ENCODE measurements at places on chromosomes 12 and 14.

DNA sequence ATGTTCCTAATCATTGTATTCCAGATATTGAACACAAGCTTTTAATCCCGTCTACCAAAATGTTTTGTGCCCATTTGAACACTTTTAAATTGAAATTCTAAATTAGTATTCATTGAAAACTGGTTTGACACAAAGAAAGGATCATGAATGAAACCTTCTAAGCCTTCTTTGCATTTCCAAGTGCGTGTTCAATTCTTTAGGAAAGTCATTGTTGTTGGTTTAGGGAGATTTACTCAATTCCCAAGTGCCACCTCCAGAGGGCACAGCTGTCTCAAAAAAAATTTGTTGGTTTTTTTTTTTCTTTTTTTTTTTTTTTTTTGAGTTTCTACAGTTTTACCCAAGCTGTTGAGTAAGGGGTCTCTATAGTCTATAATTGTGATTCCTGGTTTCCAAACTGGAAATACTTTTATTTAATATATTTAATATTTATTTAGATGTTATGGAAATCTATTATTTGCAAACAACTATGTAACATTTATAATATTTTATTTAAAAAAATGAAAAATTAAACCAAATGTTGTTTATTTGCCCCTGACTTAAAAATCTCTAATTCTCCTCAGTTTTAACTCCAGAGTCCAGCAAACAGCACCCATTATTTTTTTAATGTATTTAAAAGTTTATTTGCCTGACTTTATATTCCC lies 79.9 kb downstream of the NEDD1 start:
- no peak for DNase-seq

- DNase-seq, result no peak
These were observed 364.9 kb downstream of the NRXN3 start for GRCh38 chr14:78535041-78535440.

- peak; percentile 57 for DNase-seq
These were observed 6.4 kb downstream of the SLC15A4 start for GRCh38 chr12:128817111-128818015.

DNA sequence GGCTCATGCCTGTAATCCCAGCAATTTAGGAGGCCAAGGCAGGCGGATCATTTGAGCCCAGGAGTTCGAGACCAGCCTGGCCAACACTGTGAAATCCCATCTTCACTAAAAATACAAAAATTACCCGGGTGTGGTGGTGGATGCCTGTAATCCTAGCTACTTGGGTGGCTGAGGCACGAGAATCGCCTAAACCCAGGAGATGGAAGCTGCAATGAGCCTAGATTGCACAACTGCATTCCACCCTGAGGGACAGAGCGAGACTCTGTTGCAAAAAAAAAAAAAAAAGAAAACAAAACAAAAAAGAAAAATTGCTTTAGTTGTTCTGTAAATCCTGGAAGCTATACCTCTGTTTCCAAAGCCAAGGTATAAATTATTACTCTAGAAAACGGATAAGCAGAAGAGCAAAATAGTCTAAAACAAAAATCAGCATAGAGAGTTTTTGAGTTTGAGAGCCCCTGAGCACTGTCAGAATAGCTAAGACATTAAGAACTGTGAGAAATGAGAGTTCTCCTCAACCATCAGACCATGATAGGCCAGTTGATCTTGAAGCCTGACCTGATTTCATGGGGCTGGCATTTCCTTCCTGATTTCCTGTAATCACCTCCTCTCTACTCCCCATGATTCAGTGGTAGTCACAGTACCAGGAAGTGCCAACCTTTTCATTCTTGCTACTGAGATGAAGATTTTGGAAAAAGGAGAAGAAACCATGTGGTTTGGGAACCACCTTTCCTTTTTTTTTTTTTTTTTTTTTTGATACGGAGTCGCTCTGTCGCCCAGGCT lies 31.7 kb downstream of the ATP2A2 start:
- DNase-seq, result peak; percentile 32

DNA sequence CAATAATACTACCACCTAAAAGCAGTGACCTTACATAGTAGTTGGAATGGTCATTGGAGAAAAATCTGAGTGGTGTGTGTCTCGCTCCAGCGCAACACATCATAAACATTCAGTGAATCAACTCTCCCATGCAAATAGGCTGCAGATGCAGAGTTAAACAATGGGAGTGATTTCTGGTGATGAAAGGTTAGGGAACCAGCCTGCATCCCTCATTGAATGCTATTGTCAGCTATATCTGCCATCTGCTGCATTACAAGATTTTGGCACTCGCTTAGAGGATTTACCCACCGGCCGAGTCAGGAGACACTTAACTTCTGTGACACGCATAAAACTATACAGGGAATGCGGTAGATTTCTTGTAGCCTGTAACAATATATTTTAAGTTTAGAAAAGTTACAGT lies 900.9 kb downstream of the FLRT2 start:
- no peak for DNase-seq

DNA sequence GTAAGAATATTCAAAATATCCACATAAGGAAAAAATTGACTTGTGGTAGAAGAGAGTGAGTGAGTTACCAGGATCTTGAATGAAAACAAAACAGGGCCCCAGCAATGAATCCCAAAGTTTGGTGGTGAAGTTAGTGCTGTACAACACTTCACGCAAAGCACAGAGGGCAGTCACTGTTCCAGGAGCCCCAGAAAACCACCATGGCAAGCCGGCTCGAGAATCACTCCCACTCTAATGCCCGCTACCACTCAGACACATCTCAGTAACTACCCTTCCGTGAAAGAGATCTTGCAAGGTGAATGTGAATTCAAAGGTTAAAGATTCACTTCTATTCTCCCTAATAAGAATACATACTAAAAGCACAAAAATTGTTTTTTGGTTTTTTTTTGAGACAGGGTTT lies 30.1 kb downstream of the CLIP1 start:
- no peak for DNase-seq

DNA sequence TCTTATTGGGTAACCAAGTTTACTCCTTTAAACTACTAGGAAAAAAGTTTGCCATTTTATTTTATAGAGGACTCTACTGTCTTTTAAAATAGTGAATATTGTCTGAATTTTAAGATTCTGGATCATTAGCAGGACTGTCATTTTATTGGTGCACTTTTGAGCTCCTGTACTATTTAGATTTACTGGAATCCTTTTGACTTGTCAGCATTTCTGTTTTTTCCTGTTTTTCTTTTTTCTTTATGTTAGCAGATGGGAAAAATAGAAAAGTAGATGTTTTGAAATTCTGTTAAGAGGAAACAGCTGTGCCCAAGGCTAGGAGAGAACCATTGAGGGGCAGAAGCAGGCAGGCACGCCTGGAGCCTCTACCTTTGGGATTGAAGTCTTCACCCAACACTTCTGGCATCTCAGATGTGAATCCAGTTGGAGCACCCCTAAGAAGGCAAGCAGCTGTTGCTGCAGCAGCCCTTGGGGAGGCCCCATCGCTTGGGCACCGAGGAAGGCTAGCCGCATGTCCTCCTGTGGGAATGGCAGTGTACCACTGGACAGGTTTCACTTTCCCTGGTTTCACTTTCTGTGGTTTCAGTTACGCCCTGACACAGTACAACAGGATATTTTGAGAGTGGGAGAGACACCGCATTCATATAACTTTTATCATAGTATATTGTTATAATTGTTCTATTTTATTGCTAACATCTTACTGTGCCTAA lies 11.5 kb downstream of the RIMKLB start:
- no peak for DNase-seq

DNA sequence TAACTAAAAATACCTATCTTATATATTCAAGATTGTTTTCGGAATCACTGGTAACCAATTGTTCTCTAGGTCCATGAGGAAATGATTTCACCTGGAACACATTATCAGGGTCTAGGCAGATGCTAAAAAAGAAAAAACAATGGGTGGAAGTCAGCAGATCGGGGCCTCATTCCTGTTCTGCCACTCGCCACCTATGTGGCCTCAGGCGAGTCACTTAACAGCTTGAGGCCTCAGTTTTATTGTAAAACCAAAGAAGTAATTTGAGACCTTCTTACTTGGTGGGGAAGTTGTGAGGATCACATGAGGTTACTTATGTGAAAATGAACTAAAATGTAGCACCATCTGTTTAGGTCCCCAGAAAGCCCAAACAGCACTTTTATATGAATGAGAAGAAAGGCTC lies 6.2 kb upstream of the RNASE10 start:
- DNase-seq, result no peak

- DNase-seq, result no peak
These were observed 297.6 kb downstream of the EGLN3 start for GRCh38 chr14:33653308-33653695.

- DNase-seq, result no peak
These were observed 1465.4 kb upstream of the FLRT2 start for GRCh38 chr14:84064316-84065125.

DNA sequence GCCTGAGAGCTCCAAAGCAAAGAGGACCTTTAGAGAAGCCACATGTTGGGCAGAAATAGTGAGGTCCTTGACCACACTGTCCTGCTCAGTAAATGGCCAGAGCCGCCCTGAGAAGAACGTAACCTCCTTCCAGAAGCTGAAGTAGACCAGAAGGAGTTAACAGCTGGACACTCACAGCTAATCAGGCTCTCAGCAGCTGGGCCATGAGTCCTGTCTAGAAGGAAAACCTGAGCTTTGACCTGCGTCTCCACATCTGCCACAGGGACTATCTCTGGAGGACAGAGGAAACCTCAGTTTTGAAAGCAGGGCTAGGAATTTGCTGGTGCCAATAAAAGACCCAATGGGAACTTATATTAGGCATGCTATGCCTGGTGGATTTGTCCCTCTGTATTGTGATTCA lies 12.3 kb upstream of the DHRS4 start:
- DNase-seq, result no peak

DNA sequence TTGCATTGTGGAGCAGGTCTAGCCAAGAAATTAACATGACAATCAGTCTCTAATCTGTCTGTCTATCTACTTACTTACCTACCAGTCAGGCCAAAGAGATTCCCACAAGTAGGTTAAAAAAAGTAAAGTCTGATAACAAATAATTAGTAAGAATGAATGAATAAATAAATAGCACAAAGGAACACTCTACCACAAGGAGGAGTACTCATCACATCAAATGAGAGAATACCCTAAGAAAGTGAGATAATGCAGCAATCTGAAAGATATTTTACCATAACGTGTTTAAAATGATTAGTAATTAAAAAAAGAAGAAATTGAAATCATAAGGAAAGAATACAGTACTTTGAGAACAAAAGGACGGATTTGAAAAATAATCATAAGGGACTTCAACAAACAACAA lies 187.2 kb downstream of the SYNE2 start:
- DNase-seq, result no peak

GRCh38 chr12:130127912-130128789 lies 34.1 kb upstream of the FZD10 start:
- DNase-seq, result no peak

DNA sequence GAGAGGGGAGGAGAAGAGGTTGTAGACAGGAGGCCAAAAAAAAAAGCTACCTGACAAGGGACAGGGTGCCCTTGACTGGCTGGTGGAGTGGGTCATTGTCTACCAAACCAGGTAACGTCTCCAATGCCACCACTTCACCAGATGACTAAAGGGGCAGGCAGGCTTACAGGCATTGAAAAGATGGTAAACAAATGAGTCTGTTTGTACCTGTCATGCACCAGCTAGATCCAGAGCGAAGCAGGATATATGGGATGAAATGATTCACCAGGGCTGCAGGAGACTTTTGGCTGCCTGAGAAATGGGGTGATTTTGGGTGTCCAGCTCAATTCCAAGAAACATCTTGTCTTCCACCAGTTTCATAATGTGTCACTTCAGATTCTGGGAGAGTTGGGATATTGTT lies 4.0 kb downstream of the C12orf54 start:
- DNase-seq, result no peak

DNA sequence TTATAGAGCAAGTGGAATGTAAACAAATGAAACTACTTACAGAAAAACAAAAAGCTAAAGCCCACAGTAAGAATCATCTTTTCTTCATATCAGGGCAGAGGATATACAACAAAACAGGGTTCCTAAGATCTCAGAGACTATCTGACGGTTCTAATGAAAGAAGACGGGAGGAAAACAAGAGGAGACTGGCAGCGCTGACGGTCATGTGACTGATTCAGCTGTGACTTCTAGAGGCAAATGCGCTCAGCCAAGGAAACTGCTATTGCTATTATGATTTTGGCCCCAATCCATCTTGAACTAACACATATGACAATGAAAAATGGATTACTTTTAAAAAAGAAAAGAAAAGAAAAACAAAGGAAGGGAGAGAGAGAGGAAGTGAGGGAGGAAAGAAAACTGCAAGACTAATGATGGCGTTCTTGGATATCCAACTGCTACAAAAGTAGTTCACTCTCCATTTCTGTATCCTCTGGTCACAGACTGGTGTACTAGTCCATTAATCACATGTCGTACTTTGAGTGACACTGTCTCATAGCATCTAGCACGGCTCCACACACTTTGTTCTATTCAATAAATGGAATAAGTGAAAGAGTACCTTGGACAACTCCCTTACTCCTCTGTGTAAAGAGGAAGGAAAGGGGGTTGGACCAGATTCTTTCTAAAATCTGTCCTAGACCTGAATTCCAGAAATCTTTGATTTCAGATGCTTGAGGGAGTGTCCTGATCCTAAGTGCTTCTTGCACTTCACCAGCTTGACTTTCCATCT lies 119.3 kb downstream of the DAD1 start:
- no peak for DNase-seq

- DNase-seq, result no peak
These were observed 60.7 kb downstream of the GALNT8 start for GRCh38 chr12:4780641-4781611.

GRCh38 chr14:25526290-25526689 lies 476.3 kb upstream of the STXBP6 start:
- DNase-seq, result no peak

DNA sequence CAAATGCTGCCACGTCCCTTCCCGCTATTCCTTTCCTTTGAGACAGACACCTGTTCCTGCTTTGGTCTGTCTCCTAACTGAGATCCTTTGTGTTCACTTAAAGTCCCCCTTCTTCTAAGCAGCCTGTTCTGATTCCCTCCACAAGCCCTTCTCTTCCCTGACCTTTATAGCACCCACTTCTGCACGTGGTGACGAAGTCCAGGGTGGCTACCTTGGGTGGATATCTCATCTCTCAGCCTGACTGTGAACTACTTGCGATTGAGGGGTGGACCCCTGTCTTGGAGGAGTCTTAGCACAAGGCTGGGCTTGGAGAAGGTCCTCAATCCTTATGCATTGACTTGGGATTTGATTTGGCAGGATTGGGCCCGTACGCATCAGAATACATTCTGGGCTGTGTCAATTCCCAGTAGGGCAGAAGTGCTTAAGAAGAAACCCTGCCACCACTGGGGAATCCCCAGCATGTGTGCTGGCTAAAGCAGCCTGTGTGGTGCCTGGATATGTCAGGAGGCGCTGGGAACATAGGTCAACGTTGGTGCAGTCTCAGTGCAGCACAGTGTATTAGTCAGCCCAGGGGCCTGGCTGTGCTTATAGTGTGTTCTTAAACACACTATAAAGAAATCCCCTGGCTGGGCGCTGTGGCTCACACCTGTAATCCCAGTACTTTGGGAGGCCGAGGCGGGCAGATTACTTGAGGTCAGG lies 23.6 kb downstream of the KRT80 start:
- DNase-seq, result no peak

- DNase-seq, result no peak
These were observed 1.1 kb downstream of the IPO8 start for GRCh38 chr12:30694412-30695198.

DNA sequence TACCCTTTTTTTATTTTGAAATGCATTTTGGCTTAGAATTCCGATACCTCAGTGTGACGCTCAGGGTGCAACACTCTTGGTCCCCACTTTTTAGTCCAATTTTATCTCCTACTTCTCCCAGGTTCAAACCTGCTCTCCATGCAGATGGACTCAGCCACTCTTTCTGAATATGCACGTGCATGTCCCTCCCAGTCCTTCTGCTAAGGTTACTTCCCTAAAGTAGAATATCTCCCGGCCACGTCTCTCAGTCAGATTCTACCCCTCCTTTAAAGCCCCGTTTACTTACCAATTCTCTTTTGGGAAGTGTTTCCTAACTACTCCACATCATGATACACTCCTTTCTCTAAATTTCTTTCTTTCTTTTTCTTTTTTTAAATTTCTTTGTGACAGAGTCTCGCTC lies 15.5 kb upstream of the PARP11 start:
- no peak for DNase-seq

Measured in natural killer cell (primary cell).